ENCODE measurements at places on chromosomes 7 and 10. TPM values are rescaled to one million over a fixed set of nuclear protein-coding genes. Genes with fewer than 3 reads are reported as not detected.
A peak's percentile ranks its signal among the peaks of the same experiment; 100 is the strongest.

Gene MYL10
- not detected for total RNA-seq

Gene OPN1SW
- total RNA-seq: not detected

Gene OR2A1
- 0.19 TPM for total RNA-seq

Gene GDF2
- not detected for total RNA-seq

Gene UPK3B
- total RNA-seq: 0.38 TPM

Gene OR6V1
- not detected for total RNA-seq

GRCh38 chr10:68606918-68607317 is 46.8 kb downstream of the TET1 start:
- no peak for DNase-seq

GRCh38 chr7:1331561-1332467 is 99.1 kb downstream of the UNCX start:
- no peak for DNase-seq

DNA sequence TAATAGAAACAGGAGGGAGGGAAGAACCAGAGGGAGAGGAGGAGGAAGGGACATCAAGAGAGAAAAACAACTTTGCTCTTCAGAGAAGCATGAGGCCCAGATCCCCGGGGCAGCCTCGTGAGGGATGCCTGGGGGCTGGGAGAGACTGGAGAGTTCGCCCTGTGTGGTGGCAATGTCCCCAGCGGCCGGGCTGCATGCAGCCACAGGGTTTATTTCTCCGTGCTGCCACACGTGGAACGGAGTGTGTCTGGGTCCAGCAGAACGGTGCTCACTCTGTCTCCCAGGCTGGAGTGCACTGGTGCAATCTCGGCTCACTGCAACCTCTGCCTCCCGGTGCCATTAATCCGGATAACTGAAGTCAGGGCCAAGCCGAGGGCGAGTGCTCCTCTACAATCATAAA is 257.7 kb downstream of the ACTR3B start:
- no peak for DNase-seq

- DNase-seq: no peak
Observed at GRCh38 chr7:37494926-37495325, 46.3 kb upstream of the ELMO1 start.

GRCh38 chr7:127946847-127947246 is 84.4 kb downstream of the LRRC4 start:
- DNase-seq: no peak

DNA sequence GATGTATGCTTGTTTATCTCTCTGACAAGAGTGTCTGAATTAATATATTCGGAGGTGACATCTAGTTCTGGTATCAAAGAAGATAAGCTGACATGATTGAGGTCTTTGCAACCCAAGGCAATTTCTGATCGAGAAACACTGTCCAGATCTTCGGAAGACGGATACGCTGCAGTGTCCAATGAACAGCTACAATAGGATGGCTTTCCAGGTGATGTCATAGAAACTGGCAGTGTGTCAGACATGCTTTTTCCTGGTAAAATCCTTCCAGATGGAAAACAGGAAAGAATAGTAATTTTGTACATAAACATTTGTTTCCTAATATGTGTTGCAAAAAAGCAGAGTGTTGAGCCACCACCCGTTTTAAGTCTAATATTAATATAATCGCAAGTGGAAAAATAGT is 33.4 kb downstream of the VWDE start:
- no peak for DNase-seq

- no peak for DNase-seq
Observed at GRCh38 chr7:76352193-76352592, 6.6 kb downstream of the YWHAG start.

DNA sequence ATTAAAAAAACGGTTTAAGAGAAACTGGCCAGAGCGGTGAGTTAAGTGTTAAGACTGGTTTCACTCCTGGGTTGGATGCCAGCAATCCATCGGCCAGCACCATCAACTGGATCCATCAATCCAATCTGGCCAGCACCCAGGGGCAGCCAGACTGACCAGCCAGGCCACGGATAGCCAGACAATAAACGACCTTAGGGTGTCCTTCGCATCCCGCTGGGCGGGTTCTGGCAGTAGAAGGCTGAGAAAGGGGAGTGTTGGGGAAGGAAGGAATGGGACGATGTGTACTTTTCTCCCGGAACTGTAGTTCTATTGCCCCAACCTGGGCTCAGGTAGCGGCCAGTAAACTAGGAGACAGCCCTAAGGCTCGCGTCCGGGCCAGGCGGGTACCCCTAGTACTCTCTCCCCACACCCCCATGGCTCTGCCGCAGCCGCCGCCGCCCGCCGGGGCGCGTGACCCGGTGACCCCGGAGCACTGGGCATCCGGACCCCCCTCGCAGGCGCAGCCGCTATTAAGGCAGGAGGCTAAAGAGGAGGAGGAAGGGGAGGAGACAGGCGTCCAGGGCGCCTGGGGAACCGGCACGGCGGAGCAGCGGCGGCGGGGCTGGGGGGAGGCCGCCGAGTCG is at the start of gene CASD1:
TSS of gene CASD1 (plus strand) at position 546 of the 623 bp plus-strand sequence. CDS start 276 bp downstream, outside the sequence.
- peak; percentile 85 for DNase-seq

DNA sequence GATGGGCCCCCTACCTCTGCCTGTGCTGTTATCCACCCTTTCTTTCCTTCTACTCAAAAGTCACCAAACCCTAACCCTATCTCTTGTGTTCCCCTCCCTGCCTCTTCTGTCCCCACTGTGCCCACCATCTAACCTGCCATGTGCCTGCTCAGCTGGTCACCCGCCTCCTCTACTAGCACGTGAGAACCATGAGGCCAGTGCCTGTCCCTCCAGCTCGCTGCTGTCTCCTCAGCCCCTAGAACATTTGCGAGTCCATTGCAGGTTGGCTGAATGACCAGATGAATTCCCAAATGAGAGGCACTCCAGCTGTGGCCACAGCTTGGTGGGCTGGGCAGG is 129.0 kb downstream of the ARHGAP22 start:
- peak; percentile 39 for DNase-seq

DNA sequence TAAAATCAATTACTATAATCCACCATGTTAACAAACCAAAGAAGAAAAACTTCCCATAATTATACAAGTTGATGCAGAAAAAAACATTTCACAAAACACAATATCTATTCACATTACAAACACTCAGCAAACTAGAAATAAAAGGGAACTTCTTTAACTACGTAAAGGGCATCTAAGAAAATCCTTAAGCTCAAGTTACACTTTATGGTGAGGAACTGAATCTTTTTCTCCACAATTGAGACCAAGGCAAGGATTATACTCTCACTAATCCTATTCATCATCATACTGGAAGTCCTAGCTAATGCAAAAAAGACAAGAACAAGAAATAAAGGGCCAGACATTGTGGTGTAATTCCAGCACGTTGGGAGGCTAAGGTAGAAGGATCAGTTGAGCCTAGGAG is 159.9 kb downstream of the ZNF365 start:
- DNase-seq: no peak

DNA sequence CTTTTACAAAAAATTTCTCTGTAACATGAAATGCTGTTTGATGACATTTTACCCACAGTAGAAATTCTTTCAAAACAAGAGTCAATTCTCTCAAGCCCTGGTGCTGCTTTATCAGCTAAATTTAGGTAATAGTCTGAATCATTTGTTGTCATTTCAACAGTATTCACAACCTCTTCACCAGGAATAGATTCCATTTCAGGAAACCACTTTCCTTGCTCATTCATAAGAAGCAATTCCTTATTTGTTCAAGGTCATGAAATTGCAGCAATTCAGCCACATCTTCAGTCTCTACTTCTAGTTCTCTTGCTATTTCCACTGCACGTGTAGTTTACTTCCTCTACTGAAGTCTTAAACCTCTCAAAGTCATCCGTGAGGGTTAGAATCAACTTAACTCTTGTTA is 14.1 kb downstream of the STAG3 start:
- no peak for DNase-seq

DNA sequence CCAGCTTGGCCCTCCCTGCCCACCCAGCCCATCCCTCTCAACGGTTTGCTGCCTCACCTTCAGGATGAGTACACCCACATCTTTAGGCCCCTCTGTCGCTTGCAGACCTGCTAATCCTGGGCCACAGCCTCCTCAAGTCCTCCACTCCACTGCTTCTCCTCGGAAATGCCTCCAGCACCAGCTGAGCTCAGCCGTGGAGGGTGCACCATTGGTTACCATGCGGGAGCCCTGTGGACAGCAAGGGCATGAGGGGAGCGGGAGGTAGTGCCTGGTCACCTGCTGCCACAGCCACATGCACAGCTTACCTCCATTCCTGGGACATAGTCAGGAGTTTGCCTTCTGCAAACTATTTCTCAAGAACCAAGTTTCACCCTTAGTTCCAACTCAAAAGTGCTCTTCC is 286.3 kb upstream of the ZMIZ1 start:
- DNase-seq: peak; percentile 61

DNA sequence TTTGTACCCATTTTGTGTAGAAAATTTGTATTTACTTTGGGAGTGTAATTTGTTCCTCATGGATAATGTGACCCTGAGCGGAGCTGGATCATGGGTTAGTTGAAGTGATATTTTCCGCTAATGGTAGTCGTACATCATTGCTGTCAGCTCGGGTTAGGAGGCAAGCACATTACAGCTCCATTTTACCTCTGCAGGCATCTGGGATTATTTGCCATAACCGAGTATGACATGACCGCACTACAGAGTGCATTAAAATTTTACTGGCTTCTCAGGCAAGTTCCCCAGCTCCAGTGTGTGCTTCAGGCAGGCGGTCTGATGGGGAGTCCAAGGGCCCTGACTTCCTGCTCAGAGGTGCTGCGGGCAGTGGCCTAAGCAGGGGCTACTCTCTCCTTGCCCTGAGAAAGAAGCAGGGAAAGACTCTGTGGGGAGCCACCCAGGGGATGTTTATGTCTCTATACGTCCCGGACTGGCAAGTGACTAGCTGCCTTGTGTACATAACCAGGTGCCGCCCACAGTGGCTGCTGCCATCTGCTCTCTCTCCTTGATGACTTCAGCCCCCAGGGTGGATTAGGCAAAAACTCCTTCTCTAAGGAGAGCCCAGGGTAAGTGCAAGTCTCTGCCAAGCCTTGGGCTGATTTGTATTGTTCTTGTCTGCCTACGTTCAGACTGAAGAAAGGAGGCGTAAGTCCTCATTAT is 685.3 kb upstream of the GALNT17 start:
- no peak for DNase-seq

- DNase-seq: no peak
Observed at GRCh38 chr7:8423057-8423456, 10.4 kb upstream of the NXPH1 start.

DNA sequence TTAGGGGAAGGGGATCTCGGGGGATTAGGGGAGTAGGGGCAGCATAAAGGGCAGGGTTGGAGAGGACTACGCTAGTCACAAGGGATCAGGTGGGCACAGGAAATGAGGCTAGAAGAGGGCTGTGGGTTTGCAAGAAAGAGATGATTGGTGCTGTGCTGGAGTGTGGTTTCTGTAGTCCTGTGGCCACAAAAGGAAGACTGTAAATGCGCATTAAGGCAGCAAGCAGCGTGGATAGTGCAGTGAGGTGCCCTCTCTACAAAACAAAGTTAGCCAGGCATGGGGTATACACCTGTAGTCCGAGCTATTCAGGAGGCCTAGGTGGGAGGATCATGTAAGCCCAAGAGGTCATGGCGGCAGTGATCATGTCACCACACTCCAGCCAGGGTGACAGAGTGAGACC is 212.1 kb downstream of the MLLT10 start:
- DNase-seq: no peak

GRCh38 chr10:43292755-43293676 is 26.2 kb upstream of the RASGEF1A start:
- DNase-seq: no peak

DNA sequence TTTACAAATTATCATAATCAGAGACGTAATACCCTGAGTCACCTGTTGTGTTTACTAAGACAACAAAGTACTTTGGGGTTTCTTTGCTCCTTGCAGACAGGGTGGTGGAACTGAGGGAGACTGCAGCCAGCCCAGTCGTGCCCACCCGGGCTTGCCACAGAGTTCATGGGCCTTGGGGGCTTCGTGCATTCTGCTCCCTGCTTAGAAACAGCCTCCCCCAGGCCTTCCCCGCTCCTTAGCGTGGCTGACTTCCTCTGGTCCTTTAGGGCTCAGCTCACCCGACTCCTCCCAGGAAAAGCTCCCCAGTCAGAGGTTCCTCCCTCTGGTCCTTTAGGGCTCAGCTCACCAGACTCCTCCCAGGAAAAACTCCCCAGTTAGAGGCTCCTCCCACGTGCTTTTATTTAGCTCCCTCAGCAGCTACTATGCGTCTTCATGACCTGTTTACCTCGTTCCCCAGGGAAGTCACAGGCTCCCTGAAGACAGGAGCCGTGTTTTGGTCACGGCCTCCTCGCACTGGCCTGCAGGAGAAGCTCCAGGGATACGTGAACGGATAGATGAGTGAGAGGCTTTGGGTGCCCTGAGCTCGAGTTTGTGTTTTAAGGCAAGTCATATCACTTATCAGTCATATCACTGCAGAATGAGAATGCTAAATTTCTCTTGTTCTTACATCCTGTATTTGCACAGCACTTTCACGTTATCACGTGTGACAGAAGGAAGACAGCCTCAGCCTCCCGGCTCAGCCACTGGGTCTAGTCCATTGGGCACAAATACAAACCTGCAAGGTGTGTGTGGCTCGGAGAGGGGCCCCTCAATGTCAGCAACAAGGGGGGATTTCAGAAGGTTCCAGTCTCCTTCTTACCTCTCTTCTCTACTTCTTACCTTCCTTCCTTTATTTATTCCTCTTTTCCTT is 52.7 kb upstream of the VIPR2 start:
- no peak for DNase-seq

DNA sequence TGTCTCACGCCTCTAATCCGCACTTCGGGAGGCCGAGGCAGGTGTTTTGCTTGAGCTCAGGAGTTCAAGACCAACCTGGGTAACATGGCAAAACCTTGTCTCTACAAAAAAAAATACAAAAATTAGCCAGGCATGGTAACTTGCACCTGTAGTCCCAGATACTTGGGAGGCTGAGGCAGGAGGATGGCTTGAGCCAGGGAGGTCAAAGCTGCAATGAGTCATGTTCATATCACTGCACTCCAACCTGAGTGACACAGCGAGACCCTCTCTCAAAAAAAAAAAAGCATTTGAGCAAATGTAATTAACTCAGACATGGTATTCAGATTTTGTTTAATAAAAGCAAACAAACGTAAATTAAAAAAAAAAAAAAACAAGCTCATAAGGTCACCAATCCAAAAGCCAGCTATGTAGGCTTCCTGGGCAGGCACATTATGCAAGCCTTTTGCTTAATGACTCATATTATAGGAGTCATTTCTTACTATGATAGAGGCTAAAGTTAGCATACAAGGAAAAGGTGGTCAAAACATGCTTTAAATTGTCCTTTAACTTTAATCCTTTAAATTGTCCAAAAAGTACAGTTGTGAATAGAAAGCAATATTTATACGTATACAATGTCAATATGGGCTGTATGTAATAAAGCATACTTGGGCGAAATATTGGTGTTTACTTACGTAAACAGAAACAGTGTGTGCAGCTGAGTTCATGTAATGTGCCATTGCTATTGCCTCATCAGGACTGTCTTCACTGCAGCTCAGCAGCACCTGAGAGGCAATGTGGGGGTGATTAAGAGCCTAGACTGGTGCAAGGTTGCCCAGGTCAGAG is 13.0 kb downstream of the AKR1D1 start:
- no peak for DNase-seq

DNA sequence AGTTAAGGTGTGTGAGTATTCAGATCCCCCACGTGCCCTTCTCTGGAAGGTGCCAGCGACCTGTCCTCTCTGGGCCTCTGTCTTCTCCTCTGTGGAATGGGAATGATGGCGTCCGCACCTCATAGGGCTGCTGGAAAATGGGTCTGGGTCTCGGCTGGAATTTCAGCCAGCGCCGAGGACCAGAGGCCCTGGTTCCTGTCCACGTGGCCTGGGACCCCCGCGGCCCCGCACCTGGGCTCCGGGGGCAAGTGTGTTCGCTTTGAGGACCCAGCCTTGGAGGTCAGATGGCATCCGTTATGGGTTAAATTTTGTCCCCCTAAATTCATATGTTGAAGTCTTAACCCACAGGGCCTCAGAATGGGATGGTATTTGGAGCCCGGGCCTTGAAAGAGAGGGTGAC is 32.6 kb upstream of the PSMG3 start:
- no peak for DNase-seq

GRCh38 chr7:35818513-35818912 is 17.7 kb downstream of the SEPTIN7 start:
- no peak for DNase-seq

Data from cardiac septum (tissue), 1 donor.